ENCODE measurements at places on chromosomes 16 and 17.

DNA sequence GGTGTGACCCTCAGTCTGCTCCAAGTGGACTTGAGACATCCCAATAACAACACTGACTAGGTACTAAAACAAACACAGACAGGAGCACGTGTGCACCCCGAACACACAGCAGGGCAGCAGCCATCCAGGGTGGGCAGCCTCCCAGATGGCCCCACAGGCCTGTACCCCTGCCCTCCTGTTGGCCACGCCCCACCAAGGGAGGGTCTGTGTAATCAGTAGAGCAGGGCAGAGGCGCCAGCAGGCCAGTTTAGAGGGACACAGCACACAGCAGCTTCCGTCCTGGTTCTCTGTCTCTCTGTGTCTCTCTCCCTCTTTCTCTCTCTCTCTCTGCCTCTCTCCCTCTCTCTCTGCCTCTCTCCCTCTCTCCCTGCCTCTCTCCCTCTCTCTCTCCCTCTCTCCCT is 21.4 kb downstream of the ACTG1 start:
- no peak for DNase-seq

- DNase-seq, result no peak
These were observed 327 bp downstream of the SDR42E2 start for GRCh38 chr16:22162656-22163009.

- DNase-seq, result no peak
These were observed 16.7 kb downstream of the CDK5R1 start for GRCh38 chr17:32503251-32504165.

- DNase-seq, result no peak
These were observed 5.6 kb downstream of the DECR2 start for GRCh38 chr16:407253-407652.

- DNase-seq, result no peak
These were observed 5.0 kb upstream of the CMTM4 start for GRCh38 chr16:66701516-66701915.

DNA sequence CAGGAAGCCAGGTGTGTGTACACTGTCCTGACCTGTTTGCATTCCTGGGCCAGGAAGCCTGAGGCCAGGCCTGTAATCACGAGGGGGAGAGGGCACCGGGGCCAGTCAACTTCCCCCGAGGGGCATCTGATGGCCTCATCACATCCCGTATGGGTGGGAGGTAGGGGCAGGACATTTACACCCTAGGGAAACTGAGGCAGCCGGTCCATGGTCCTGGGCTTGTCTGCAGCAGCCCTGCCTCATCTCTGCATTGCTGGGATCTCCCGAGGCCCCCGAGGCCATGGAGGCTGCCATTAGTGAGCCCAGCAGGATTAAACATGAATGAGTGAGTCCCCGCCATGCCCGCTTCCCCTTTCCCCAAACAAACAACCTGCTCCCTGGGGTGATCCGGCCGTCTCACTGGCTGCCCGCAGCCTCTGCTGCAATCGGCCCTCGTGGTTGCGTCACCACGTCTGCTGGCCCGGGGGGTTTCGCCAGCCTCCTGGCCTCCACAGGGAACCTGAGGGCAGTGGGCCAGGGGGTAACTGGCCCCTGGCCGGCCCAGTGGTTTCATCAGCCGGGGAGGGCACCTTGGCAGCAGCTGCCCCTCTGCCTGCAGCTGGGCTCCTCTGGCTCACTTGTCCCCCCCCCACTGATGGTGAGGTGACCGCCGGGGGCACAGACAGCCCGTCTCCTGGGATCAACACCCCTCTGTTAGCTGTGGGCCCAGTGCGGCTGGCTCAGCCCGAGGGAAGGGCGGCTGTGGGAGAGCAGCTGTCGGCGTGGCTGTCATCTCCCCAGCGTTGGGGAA is 88.3 kb upstream of the GSE1 start:
- no peak for DNase-seq

DNA sequence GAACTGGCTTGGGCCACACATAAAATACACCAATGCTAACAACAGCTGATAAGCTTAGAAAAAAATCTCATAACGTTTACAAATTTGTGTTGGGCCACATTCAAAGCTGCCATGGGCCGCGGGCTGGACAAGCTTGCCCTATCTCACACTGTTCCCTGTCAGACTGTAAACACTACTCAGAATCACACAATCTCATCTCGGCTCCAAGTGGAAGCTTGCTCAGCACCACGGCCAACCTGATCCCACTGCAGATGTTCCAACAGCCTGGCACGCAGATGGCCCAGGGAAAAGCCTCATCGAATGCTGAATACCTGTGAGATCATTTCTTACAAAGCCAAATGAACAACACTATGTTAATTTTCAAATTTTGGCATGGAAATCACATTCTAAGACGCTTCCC is 125.8 kb downstream of the ANKRD11 start:
- no peak for DNase-seq

DNA sequence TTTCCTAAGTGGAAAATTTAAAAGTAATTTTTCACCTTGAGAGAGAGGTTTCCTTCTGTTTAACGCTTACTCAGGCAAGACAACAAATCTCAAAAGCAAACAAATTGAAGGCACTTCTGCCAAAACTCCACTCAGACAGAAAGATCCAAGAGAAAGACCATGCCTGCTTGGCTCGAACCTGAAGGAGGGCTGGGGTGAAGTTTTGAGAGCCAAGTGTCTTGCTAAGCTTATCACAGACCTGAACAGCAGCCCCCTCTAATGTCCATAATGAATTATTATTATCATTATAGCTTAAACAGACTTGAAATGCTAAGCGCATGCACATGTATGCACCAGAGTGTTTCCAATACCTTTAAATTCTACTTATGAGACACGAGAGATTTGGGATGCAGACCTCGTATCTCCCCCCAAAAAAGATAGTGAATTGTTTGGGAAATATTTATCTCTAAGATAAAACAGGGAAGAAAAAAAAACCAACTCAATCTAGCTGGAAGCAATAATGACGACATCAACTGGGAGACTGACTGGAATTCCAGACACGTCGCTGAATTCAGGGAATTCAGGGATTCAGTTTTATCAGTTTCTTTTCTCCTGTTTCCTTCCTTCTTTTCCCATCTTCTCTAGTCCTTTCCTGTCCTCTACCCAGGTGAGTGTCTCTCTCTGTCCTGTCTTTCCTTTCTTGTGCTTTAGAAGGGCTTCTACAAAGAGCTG is 473.2 kb downstream of the RBFOX1 start:
- DNase-seq, result no peak

- DNase-seq, result no peak
These were observed 717 bp upstream of the CNP start for GRCh38 chr17:41965694-41966462.

GRCh38 chr16:19843371-19843770 is 41.3 kb downstream of the GPRC5B start:
- no peak for DNase-seq

GRCh38 chr16:27221576-27222248 is 18.4 kb downstream of the KDM8 start:
- DNase-seq, result no peak

GRCh38 chr17:45906237-45906636 is 11.9 kb downstream of the MAPT start:
- DNase-seq, result no peak

DNA sequence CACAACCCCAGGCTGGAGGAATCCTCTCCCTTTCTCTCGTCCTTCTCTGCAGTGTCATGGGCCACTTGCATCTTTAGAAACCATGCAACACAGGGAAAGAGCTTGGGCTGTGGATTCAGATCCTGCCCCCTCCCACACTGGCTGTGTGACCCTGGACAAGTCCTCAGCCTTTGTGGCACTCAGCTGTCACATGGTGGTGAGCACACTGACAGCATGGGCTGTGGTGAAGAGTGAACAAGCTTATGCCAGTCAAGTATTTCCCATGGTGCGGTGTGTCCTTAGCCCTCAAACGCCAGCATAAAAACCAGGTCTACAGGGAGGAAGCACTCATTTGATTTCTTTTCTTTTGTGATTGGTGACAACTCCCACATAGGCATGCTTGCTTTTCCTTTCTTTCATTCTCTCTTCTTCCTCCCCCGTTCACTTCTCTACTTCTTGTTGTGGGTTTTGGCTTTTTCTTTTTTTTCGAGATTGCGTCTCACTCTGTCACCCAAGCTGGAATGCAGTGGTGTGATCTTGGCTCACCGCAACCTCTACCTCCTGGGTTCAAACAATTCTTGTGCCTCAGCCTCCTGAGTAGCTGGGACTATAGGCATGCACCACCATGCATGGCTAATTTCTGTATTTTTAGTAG is 314.2 kb downstream of the CPPED1 start:
- DNase-seq, result no peak

- no peak for DNase-seq
These were observed 56.5 kb downstream of the GNAO1 start for GRCh38 chr16:56247808-56248207.

DNA sequence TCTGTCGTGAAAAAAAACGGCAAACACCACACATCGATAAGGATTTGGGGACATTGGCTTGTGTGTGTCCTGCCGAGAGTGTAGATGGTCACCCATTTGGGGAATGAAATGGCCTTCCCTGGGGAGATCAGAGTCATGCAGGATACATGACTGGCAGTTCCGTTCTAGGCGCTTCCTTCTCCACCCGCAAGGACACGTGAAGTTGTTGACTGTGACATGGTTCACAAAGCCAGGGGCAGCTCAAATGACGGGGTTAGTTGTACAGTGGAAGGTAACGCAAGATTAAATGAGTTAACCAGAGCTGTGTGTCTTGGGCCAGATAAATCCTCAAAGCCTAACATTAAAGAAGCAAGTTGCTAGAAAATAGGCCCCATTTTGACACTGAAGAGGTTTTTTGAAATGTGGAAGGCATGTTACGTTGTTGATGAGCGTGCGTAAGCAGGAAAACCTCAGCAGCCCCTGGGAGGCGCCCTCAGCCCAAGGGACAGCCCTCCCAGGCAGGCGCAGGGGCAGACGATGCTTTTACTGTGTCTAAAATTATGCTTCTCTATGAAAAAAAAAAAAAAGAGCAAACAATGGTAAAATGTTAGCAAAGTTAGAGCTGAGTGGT is 35.9 kb upstream of the CHMP6 start:
- DNase-seq, result no peak

GRCh38 chr16:78094166-78094565 is 5.3 kb upstream of the WWOX start:
- DNase-seq, result no peak

DNA sequence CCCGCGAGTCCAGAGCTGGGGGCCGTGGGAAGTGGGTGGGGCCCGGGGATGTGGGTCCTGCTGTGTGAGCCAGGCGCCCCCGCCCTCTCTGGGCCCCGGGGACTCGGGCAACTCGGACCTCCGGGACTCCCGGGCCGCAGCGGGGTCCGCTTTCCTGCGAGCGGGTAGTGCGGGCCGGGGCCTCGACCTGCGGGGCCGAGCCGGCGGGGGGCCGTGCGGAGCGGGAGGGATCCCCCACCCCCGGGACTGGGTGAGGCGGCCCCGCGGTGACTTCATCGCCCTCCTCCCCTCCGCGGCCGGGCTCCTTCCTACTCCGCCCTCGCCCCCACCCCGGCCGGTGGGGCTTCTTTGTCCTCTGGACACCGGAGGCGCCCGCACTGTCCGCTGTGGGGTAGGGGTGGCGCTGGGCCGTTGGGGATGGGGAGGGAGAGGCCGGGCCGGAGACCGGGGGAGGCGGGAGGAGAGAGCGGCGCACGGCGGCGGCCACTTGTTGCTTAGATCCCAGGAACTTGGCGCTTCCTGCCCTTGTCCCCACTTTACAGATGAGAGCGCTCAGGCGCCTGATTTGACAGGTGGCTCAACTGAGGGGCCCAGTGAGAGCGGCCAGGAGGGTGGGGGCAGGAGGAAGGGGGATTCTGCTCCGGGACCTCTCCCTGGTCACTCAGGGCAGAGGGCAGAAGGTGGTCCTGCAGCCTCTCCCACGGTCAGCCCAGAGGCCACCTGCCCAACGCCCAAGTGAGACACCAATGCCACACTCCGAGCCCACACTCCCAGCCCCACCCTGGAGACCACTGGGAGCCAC is 874 bp downstream of the CMTM3 start:
- DNase-seq, result no peak

- DNase-seq, result no peak
These were observed 806 bp downstream of the TBX21 start for GRCh38 chr17:47733674-47734410.

- DNase-seq, result no peak
These were observed 52.2 kb downstream of the TUBD1 start for GRCh38 chr17:59840329-59841090.

DNA sequence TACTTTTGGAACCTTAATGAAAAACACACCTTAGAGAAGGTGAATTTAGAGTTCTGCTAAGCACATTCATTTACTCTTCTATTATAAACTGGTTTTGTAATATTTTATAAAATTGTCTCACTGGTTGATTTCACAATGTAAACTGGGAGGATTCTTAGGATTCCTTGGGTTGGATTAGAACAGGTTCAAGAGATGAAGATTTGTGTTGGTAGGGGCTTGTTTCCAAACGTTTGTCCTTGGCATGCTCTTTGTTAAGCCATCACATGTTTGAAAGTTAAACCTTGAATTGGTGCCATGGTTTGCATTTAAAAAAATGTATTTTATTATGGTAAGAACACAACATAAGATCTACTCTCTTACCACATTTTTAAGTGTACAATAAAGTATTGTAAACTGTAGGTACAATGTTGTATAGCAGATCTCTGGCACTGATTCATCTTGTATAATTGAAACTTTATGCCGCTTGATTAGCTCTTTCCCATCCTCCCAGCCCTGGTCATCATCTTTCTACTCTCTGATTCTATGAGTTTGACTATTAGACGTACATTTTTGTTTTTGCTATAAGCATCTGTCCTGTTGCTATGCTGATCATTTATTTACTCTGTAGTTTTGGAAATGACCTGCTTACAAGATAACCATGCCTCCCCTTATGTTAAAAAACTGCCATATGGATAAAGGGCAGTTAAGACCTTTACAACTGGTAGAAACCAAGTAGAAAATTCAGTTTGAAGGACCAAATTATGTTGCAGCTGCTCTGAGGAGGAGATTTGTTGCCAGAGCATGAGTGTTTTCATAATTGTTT is 9.6 kb downstream of the FTO start:
- no peak for DNase-seq

DNA sequence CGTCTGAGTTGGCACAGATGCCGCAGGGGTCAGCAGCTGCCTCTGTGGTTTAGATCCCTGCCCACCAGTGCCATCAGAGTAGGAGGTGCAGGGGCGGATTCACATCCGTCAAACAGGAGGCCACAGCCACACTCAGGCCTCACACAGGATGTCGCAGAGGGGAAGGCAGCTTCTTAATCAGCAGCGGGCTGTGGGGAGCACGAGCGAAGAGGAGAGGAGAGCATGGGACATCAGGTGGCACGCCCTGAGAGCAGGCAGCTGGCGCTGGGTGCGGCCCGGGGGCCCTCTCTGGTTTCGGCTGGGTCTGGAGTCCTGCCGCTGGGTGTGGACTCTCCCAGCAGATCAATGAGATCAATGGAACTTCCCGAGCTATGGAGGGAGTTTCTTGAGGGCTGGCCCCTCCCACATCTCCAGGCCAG is 9.6 kb downstream of the LLGL2 start:
- DNase-seq, result no peak

DNA sequence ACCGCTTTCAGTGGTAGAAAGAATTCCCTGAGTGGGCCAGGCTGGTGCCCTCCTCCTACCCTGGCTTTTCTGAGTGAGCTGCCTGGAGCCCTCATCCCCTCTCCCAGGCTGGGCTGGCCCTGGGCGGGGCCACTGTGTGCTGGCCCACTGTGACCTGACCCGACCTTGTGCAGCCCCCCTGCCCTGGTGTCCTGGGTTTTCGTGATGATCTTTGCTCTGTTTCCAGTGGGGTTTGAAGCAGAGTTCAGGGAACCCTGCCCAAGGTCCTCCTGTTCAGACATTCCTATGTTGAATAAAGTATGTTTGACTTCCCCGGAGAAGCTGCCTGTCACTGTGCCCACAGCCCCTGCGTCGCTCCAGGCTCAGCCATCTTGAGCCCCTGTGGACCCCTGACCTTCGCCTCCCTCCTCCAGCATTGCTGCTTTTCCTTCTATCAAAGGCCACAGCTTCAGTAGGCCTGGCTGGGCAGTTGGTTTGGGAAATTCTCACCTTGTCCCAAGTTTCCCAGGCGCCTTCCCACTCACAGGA is 13.7 kb upstream of the NAGLU start:
- DNase-seq, result no peak

- DNase-seq, result no peak
These were observed 61.5 kb downstream of the DHRS7C start for GRCh38 chr17:9729735-9730420.
